ENCODE measurements at places on chromosomes 3 and 15.

- no peak for DNase-seq
Observed at GRCh38 chr15:60651734-60652141, 172.8 kb upstream of the ICE2 start.

GRCh38 chr15:40764629-40765103 lies 798 bp downstream of the GCHFR start:
- DNase-seq = no peak

DNA sequence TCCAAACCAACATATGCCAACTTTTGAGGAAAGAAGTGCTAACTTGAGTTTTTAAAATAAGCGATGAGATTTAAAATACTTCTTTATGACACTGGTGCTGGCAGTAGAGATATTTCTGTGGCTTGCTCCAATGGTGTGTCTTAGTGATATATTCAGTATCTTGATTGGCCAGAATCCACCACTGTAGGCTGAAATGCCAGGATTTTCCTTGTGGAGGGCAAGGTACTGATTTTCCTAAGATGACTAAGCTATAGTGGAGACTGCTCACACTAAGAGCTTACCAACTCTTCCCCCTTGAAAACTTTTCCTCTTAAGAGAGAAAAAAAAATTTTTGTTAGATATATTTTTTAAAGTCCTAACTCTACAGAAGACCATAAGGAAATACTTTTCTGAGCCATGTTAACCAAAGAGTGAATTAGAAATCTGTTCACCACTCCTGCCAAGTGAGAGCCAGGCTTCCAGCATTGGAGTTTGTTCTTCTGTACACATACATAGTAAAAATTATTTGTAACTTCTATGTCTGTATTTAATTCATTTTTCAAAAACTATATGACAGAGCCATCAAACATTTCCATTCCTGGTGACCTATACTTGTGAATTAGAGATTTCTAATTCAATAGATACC lies 109.1 kb downstream of the PPP2R3A start:
- DNase-seq = no peak

DNA sequence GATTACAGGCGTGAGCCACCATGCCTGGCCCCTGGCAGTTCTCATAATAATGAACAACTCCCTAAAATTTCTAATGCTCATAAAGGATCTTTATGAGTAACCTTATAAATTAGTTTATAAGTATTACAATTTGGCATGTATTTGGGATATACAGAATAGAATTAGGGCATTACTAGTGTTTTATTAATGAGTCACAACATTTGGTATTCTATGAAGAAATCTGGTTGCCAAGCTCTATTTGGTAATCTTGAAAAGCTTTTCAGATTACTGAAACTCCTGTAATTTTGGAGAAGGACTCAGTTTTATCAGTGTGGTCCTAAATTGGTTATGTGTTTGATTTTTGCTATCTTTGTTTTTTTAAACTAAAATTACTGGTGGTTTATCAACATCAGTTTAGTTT lies 45.8 kb downstream of the TM6SF1 start:
- no peak for DNase-seq

DNA sequence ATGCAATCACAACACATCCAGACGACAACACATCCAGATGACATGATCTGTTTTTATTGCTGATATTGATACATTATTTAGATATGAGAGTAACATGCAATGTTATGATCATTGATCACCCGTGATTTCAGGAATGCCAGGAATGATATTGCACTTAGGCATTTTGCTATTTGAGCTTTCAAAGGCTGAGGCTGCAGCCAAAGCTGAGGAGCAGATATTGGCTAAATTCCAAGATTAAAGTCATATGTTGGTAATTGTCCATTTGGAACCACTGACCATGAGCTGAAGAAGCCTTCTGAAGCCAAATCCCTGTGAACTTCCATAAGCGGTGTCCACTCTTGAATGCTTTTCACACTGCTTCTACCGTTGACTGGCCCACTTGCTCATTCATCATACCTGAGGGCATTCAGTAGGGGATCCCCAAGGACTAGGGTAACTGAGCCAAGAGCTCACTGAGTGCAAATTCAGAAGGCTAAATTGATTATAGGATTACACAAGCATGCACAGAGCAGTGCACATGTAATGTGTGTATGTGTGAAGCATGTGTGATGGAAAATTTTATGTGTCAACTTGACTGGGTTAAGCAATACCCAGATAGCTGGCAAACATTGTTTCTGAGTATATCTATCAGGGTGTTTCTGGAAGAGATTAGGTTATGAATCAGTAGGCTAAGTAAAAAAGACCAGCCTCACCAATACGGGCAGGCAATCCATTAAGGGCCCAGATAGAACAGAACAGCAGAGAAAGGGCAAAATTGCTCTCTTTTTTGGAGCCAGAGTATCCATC lies 92.1 kb upstream of the PLAAT1 start:
- DNase-seq = no peak

GRCh38 chr3:54714035-54714434 lies 213.8 kb downstream of the LRTM1 start:
- no peak for DNase-seq

- DNase-seq = no peak
Observed at GRCh38 chr3:2268779-2269178, 170.1 kb downstream of the CNTN4 start.

GRCh38 chr3:183958775-183959174 lies 58.9 kb downstream of the ABCC5 start:
- no peak for DNase-seq

DNA sequence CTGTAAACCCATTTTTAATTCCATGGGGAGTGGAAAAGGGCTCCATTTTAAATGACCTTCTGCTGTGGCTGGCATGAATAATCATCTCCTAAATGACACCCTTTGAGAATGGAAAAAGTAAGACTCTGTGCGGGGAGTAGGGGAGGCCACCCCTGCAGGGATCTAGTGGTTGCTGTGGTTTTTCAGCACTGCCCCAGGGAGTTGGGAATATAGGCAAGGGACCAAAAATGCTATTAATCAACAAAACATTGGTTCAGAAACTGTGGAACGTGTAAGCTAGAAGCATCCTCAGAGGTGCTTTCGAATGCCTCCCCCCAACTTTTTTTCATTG lies 30.1 kb upstream of the ADAMTS7 start:
- no peak for DNase-seq

DNA sequence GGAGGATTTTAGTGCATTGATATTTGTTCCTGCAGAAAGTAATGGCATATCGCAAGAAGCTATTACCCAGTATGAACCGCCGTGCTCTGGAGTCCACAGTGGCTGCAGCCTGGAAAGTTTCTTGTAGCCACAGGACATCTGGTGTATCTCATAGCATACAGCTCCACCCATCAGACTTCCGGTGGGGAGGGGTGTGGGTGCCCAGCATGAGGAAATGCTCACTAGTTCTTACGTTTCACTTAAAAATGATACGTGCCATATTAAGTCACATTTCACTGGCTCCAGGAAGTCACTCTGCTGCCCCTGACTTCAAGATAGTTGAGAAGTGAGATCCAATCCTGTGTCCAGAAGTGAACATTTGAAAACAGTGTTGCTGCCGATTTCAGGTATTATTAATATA lies 990.4 kb downstream of the GBE1 start:
- DNase-seq = no peak

GRCh38 chr3:168964736-168965135 lies 698.8 kb downstream of the MECOM start:
- no peak for DNase-seq

DNA sequence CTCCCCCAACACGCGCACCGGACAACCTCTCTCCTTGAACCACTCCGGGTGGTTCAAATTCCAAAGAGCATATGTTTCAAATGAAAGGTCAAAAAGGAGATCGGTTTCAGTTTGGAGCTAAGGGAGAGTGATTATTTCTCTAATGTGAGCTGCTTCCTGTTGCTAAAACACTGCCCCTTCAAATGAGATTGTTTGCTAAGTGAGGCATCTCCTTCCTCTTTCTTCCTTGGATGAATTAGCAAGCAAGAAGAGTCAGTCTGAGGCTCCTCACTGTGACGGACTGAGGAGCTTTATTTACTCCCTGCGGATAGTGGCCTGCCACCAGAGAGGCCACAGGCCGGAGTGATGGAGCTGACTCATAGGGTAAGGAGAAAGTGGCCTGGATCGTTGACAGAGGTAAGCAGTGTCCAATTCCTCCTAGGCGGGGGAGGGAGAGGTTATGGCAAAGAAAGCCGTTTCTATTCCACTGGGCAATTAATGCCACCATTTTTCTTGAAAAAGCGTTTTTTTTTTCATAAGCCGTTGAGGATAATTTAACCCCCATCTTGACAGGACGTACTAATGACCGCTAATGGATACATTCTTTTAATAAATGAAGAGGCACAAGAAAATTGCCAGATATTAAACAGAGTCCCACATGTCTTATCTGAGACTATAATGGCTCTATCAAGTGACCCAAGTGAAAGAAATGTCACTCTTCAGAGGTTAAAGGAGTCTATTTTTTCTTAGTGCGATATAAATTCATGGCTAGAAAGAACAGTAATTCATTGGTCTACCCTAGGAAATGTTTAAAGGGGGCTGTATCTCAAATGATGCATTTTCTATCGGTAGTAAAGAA lies 167.0 kb upstream of the ANKRD28 start:
- DNase-seq = no peak

- no peak for DNase-seq
Observed at GRCh38 chr15:91209318-91209717, 109.3 kb downstream of the SV2B start.

DNA sequence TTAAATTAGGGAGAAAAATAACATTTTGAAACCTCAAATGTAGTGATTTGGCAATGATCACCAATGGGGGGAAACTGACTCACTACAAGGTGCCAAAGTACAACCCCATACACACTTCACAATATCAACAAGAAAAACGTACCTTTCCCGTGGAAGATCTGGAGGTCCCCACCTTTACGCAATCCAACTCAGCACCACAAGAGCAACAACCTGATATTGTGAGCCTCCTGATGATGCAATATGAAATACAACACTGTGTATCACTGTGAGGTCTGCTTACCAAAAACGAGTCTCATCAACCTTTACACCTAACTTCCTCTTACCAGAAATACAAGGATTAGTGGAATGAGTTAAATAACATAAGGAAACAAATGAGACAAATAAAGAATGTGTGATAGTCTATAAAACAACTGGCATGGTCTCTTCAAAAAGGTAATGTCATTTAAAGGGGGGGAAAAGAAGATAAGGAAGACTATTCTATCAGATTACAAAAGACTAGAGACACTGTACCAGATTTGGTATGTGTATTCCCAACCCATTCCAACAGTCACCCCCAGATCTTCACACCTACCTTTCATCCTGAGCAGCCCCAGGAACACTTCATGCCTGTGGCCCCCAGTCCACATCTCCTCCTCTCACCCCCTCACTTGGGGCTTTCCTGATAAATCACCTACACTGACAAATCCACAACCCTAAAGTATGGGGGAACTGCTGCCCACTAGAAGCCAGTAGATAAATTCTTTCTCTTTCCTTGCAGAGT lies 27.7 kb downstream of the DLG1 start:
- DNase-seq = no peak

DNA sequence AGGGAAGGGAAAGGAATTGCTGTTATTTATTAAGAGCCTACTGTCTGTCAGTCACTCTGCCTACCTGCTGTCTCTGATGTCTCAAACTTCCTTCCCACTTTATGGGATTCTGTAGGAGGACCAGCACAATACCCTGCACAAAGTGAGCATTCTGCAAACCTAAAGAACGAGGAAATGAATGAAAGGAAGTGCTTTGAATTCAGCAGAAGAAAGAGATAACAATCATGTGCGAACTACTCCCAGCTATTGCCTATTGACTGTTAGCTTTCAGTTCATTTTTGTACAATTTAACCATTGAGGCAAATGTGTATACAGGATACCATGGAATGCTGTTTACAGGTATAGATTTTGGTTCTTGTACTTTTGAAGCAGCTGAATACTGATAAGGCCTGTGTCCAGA lies 66.8 kb downstream of the CMSS1 start:
- DNase-seq = no peak

GRCh38 chr15:65829130-65829764 lies 37.2 kb upstream of the DENND4A start:
- DNase-seq = no peak

All from hypothalamus (tissue), 51 donors.